ENCODE measurements at places on chromosomes 12 and 14. TPM values are rescaled to one million over a fixed set of nuclear protein-coding genes. Genes with fewer than 3 reads are reported as not detected.

Gene LTBP2
- polyA plus RNA-seq, result 7.5 TPM

- DNase-seq, result peak; percentile 67
These were observed 35.3 kb downstream of the PITPNM2 start for GRCh38 chr12:123115409-123116121.

- no peak for DNase-seq
These were observed 94.5 kb downstream of the TTC7B start for GRCh38 chr14:90721619-90722305.

DNA sequence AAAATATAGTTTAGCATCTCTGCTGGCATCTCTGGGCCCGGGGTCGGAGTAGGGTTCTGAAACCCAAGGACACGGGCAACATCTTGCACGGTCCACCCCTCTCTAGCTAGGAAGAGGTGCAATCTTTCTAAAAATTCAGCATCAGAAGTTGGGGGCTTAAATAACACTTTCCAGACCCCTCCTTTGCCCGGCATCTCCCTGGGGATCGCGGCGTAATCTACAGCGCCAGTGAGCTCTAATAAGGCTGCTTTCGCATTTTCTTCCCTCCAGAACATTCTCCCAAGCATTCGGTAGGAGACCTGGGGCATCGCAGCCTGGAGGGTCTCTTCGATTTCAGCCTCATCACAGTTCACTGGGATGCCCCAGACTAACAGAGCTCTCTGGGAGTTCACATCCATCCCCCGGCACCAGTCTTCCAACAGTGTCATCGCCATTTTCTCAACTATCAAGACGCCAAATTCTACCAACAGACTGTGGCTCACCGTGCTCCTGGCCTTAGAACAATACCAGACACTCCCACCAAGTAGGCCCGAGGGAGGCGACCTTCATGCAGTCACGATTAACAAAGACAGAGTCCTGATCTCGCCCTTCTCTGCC is 880 bp downstream of the PNMA1 start:
- peak; percentile 85 for DNase-seq

Gene RILPL1
- polyA plus RNA-seq, result 27.6 TPM

GRCh38 chr14:80522936-80523335 is 311.6 kb upstream of the DIO2 start:
- DNase-seq, result no peak
